ENCODE measurements at places on chromosomes 1 and 21.

DNA sequence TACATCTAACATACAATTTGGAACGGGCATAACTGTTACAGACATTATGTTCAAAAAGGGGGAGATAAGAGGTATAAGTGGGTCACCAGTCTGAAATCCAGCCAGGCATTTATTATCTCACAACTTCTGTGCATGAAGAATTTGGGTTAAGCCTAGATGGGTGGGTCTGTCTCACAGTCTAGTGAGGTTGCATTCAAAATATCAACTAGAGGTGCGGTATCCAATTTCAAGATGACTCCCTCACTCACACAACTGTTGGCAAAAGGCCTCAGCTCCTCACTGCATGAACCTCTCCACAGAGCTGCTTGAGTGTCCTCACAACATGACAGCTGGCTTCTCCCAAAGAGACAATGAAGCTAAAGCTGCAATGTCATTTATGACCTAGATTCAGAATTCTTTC, 4.7 kb downstream of the AUNIP start:
- no peak for DNase-seq

DNA sequence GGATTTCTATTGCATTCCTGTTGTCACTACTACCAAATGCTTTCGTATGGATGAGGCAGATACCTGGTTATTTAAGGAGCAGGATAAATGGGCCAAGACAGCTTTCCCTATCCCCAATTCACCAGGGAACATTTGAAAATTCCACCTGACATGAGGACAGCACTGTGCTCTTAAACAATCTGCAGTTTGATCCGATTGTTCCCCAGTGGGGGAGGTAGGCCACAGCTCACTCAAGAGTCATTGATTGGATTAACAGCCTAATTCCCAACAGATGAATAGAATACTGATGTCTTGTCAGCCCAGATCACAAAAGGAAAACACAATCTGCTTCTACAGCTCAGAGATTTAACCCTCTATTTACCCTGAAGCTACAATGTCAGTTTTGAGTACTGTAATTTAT, 123.9 kb downstream of the LHX4 start:
- no peak for DNase-seq

- DNase-seq, result no peak
Measured at GRCh38 chr1:82390627-82391026, 589.9 kb downstream of the ADGRL2 start.

GRCh38 chr1:3521426-3521825, 67.0 kb downstream of the ARHGEF16 start:
- DNase-seq, result no peak

DNA sequence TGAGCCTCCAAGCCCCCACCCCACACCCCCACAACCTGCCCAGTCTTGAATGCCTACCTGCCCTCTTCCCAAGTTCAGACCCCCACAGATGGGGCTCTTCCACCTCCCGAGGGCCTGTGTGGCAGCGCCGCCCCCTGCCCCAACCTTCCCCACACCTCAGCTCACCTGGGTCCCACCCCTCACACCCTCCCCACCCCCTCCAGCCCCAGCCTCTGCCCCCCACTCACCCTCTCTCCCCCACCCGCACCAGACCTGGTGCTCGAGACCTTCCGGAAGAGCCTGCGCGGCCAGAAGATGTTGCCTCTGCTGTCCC, 9.2 kb downstream of the TNFRSF18 start:
- DNase-seq, result no peak

GRCh38 chr1:230639714-230640209, 2.5 kb upstream of the COG2 start:
- no peak for DNase-seq

GRCh38 chr1:161096015-161096414, 2.1 kb upstream of the KLHDC9 start:
- no peak for DNase-seq

DNA sequence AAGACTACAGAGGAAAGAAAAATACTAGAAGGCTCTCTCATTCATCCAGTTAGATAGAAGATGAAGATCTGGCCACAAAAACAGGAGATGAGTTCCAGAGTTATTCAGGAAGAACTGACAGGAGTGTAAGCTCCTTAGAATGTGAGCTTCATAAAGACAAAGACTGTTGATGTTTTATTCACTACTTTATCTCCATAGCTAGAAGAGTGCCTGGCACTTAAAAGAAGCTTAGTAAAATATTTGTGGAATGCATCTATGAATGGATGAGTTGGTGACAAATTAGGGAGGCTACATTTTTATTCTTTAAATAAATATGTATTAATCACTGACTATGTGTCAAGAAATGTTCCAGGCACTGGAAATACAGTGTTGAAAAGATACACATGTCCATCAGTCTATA, 13.8 kb downstream of the CLDN17 start:
- DNase-seq, result no peak

DNA sequence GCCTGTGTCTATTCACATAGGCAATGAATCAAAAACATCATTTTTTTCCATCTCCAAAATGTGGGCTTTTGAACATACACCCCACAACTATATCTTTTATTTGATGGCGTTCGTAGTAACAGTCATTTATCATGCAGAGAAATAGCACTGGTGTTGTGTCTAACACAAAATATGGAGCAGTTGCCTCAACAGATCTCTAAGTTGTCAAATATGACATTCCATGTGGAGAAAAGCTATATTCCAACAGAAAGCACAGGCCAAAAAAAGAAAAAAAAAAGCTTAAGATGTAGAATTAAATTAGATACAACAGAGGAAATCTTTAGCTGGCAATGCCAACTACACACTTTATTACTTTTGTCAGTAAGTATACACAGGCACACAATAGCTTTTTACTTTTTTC, 411.7 kb downstream of the BRINP3 start:
- DNase-seq, result no peak

DNA sequence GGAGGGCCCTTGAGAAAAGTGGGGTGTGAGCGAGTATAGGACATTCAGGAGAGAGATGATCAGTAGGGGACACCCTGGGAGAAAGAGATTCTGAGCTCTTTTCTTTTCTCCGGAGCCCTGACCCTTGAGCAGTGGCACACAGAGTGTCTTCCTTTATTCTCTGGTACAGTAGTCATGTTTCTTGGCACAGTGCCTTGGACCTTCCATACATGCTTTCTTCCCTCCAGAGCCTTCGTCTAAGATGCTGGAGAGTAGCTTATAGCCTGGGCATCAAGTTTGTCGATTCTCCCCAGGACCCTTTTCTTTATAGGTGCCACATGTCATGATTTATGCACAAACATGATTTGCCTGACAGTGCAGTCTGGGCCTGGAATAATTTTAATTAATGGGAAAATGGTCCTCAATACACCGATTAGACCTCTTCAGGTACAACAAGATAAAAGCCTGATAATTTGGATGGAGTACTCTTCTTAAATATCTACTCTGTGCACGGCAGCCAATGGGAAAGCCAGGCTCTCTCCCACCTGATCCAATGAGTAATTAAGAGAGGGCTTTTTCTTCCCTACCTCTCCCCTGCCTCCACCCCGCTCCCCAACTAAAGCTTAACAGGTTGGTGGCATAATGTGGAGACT, at the start of gene TBX19:
TSS of gene TBX19 (plus strand) at position 582 of the 632 bp plus-strand sequence. CDS start 214 bp downstream, outside the sequence.
- no peak for DNase-seq

DNA sequence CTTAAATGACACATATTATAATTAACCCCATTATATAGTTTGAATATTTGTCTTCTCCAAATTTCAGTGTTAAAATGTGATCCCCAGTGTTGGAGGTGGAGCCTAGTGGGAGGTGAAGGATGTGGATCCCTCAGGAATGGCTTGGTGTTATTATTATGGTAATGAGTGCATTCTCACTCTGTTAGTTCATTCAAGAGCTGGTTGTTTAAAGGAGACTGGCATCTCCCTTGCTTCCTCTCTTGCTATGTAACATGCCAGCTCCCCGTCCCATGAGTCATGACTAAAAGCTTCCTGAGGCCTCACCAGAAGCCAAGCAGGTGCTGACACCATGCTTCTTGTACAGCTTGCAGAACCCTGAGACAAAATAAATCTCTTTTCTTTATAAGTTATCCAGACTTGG, 1612.7 kb downstream of the AMY1C start:
- DNase-seq, result no peak

GRCh38 chr1:6981595-6981994, 196.3 kb downstream of the CAMTA1 start:
- no peak for DNase-seq

DNA sequence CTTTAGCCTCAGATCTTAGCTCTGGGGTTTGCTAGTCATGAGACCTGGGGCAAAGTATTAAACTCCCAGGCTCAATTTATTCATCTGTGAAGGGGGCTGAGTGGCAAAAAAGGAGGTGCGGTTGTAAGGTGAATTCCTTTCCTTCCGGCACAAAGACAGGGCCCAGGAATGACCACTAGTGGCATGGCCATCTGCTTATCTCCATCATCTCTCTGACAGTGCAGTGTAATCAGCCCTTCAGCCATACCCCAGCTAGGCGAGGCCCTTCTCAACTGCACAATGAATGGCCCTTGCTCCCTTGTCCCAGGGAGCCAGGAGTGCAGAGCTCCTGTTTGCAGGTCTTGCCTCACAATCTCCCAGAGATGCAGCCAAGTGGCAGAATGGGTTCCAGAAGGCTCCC, 5.6 kb upstream of the SLC26A9 start:
- DNase-seq, result no peak

DNA sequence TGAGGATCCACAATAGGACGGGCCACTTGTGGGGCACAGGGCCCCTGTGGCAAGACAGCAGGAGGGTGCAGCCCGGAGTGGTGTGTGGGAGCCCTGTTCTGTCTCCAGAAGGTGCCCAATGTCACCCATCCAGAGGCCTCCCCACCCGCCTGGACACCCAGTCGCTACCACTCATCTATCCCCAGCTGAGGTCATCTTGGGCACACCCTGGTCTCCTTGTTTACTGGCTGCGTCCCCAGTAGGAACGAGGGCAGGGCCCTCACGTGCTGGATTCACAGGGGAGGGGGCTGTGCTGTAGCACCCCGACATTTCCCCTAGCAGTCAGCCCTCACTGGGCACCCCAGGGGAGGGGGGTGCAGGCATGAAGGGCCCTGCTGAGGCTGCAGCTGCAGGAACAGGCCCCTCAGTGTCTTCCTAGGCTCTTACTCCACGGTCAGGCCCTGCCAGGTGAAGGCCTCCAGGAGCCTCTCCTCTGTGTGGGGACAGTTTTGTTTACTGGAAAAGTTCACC, 2.3 kb upstream of the TNNT2 start:
- DNase-seq, result no peak

- no peak for DNase-seq
Measured at GRCh38 chr1:53987880-53988279, 30.1 kb downstream of the LDLRAD1 start.

GRCh38 chr1:54885237-54885679, 1.7 kb downstream of the DHCR24 start:
- DNase-seq, result no peak

DNA sequence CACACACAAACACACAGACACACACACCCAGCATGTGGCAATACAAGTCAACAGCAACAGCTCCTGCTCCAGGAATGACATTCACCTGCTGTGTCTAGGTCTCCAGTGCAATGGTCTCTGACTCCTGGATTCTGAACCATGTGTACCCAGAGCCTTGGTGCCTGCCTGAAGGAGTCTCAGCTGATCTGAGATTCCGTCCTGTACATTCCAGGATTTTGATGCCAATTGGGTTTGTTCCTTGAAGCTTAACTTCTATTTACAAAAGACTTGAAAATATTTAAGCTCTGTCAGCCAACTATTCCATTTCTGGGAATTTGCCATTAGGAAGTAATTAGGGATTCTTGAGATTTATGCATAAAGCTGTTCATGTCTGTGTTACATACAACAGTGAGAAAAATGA, 85.4 kb upstream of the LRRC8D start:
- no peak for DNase-seq

- DNase-seq, result no peak
Measured at GRCh38 chr1:87299661-87300060, 29.0 kb upstream of the LMO4 start.

- no peak for DNase-seq
Measured at GRCh38 chr1:101288491-101288944, 51.7 kb downstream of the S1PR1 start.

- DNase-seq, result no peak
Measured at GRCh38 chr1:215645182-215645581, 78.1 kb downstream of the KCTD3 start.

- DNase-seq, result no peak
Measured at GRCh38 chr1:93967306-93967705, 58.1 kb upstream of the GCLM start.

DNA sequence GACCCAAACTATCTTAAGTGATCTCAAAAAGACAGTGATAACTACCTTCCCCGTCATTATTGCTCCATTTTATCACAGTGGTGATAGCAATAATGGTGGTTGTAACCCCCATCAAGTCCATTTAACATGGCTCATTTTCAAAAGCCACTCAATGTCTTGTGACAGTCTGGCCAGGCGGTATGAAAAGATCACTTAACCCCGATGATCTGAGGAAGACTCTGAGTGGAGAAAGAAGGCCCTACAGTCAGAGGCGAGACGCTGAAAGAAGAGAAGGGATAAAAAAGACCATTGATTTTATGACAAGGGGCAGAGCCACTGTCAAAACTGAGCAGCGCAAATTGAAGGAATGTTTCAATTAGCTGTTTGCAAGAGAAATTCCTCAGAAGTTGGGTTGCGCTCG, 417.2 kb upstream of the PBX1 start:
- DNase-seq, result no peak

DNA sequence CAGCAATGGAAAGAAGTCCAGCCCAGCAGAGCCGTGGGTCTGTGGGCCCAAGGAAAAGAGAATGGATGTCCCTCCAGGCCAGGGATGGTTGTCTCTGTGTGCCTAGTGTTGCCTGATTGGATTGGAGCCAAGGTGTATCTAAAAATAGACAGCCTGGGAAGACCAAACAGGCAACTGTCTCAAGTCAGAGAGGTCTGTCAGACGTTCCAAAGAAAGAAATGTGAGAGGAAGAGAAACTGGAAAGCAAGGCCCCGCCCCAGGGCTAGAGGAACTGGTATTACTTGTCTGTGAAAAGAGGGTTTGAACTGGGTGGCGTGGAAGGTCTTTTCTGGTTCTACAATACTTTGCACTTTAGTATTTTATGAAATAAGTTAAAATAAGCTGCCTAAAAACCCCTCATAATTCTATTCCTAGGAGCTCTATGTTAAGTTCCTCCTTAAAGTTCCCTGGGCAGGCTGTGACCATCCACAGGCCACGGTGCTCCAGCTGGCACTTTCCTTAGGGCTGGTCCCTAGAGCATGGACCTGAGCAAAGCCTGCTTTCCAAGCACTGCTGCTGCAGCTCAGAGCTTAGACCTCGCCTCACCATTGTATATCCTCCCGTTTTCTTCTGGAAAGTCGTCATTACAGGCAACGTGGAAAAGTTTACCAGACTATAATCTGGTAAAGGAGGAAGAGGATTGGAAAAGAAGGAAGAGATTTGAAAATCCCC, 151.6 kb downstream of the DISC1 start:
- DNase-seq, result no peak

- no peak for DNase-seq
Measured at GRCh38 chr1:55196433-55197035, 18.6 kb downstream of the USP24 start.

DNA sequence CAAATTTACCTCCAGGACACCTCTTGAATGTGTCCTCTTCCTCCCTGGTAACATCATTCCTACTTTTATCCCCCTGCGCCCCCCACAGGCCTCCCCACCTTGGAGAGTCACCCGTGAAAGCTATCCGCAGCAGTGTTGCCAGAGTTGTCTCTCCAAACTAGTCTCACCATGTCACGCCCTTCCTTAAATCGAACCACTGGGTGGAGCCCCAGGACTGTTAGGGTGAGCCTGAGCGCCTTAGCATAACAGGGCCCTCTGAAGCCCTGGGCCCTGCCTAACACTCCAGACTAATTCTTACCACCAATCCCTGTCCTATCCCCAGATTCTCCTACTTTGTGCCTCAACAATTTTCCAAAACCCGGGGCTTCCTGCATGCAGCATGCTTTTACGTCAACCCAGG, 35.0 kb downstream of the HSD3B2 start:
- DNase-seq, result no peak
